ENCODE measurements at places on chromosomes 3 and 15.

- DNase-seq, result no peak
These were observed 18.3 kb downstream of the NOX5 start for GRCh38 chr15:69032703-69033373.

GRCh38 chr3:87161013-87161412 lies 66.1 kb upstream of the CHMP2B start:
- DNase-seq, result no peak

GRCh38 chr3:165837058-165837525 lies at the start of gene BCHE:
Gene BCHE, minus strand, starts transcription at chr3:165837423. Its CDS starts 6,390 bp downstream, at chr3:165831033.
- DNase-seq, result peak; percentile 30

- no peak for DNase-seq
These were observed 30.3 kb downstream of the GPD1L start for GRCh38 chr3:32136703-32137102.

- DNase-seq, result no peak
These were observed 37.9 kb downstream of the MYO5C start for GRCh38 chr15:52257734-52258062.

- no peak for DNase-seq
These were observed 76.5 kb upstream of the BCL6 start for GRCh38 chr3:187821616-187822317.

DNA sequence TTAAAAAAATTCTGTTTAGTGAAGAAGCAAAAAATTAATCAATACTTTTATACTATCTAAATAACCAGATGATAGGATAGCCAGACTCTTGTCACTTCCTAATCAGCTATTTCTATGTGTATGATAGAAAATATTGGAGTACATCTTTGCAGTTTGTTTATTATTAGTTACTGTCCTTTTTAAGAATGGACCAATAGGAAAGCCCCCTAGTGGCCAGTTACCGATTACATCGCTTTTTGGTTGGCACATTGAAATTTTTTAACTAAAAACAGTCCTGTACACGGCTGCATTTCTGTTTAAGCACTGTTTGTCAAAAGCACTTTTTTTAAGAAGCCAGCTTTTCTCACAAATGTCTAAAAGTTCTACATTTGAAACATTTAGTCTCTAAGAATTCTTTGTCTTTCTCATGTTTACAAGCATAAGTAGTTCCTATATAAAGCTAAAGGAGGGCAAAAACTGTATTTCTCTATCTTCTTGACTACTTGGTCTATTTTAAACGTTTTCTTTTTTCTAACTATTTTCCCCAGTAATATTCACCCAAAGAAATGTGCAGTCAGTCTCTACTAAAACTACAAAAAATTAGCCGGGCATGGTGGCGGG lies 253.2 kb upstream of the LRTM1 start:
- peak; percentile 64 for DNase-seq

DNA sequence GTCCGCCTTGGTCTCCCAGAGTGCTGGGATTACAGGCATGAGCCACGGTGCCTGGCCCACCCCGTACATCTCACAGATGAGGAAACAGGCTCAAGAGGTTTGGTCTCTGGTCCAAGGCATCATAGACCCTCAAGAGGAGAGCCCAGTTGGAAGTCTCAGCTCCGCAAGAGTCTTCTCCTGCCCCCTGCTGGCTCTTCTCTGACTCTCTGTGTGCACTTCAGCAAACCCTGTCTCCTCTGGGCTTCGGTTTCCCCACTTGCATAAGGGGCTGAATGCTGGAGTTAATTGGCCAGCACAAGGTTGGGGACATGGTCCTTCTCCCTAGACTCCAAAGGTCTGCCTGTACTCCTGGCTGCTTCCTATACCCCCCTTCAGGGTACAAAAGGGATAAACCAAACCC lies 3.9 kb downstream of the MST1R start:
- peak; percentile 31 for DNase-seq

GRCh38 chr3:72694398-72694797 lies 153.8 kb downstream of the SHQ1 start:
- no peak for DNase-seq

DNA sequence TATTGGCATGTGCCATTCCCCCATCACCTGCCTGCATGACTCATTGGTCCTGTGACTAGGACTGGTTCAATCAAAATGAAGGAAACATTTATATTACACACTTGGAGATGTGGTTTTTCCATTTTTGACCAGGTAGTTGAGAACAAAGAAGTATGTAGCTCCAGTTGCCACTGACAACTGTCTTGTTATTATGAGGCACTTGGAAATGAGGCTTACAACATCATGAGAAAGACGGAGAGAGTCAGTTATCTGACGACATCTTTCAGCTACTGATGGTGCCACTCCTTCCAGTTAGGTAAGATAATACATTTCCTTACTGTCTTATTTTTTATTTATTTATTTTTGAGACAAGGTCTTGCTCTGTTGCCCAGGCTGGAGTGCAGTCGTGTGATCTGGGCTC lies 21.8 kb upstream of the PROK2 start:
- no peak for DNase-seq

GRCh38 chr15:98953000-98953787 lies 54.4 kb downstream of the PGPEP1L start:
- no peak for DNase-seq

DNA sequence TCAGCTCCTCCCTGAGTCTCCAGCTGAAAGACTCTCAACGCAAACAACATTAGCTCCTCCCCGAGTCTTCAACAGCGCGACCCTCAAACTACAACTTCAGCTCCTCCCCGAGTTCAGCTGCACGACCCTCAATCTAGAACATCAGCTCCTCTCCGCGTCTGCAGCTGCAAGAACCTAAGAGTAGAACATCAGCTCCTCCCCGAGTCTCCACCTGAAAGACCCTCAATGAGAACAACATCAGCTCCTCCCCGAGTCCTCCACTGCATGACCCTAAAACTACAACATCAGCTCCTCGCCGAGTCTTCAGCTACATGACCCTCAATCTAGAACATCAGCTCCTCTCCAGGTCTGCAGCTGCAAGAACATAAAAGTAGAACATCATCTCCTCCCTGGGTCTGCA lies 78.3 kb downstream of the TFRC start:
- DNase-seq, result no peak

GRCh38 chr15:37138591-37139215 lies 38.4 kb upstream of the MEIS2 start:
- DNase-seq, result peak; percentile 43

- no peak for DNase-seq
These were observed 49.8 kb upstream of the PFN2 start for GRCh38 chr3:150020527-150020926.

Measured in OCI-M1 (cell line).